Esophagus squamous epithelium (tissue), 5 donors: ENCODE measurements at places on chromosomes 11 and 22.

DNA sequence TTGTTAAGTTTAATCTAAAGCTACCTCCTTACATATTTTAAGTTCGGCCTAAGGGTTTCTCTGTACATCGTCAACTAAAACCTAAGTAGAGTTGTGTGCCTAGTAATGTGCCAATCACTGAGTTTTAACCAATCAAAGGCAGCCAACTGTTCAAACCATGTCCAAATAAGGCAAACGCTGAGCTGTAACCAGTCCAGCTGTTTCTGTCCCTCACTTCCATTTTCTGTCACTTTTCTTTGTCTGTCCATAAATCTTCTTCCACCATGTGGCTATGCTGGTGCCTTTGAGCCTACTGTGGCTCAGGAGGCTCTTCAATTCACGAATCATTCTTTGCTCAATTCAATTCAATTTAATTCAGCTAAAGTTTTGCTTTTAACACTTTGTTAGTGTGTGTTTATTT is 13.9 kb upstream of the ATXN10 start:
- DNase-seq, result no peak

DNA sequence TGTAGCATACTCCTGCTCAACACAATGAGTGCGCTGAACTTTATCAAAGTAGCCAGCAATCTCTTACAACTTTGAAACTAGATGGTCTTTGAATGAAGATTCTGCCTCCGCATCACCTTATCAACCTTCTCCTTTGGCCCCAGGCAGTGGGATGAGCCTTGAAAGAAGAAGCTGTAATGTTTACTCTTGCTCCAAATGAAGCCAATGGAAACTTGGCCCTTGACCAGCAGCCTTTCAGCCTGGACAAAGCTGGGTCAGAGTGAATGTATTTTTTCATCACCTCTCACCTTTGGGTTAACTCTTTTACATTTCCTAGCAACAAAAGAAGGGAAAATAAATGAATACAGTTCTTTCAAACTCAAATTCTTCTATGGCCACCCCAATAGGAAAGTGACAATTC is 359.1 kb downstream of the KCNA4 start:
- DNase-seq, result no peak

- no peak for DNase-seq
Measured at GRCh38 chr11:17328871-17329494, 22.6 kb upstream of the NCR3LG1 start.

GRCh38 chr22:30362651-30363281 is 6.0 kb downstream of the CCDC157 start:
- DNase-seq, result no peak

- DNase-seq, result no peak
Measured at GRCh38 chr11:360326-361280, 8.7 kb upstream of the B4GALNT4 start.

- no peak for DNase-seq
Measured at GRCh38 chr11:108511851-108512474, 13.8 kb upstream of the POGLUT3 start.

DNA sequence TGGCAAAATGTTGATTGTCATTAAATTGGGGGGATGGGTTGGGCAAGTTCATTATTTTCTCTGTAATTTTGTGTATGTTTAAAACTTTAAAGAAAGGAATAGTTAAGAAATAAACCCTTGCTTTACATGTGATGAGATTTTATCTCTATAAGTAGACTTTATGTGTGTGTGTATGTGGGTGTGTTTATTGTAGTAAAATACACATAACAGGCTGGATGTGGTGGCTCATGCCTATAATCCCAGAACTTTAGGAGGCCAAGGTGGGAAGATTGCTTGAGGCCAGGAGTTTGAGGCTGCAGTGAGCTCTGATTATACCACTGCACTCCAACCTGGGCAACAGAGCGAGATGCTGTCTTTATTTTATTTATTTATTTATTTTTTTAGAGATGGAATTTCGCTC is 83.2 kb downstream of the KIAA1671 start:
- DNase-seq, result no peak

DNA sequence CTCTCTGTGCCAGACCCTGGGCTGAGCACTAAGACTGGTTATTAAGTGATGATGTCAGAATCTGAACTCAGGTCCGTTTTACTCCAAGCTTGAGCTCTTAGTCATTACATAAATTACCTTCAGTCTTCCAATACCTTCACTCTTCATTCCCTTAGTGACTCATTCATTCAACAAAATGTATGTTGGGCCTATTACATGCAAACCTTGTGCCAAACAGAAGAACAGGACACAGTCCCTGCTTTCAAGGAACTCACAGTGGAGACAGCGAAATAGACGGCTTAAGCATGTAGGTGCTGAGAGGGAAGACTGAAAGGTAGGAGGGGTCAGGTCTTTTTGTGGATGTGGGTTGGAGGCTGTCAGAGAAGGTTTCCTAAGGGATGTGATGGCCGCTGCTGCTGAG is 3.3 kb downstream of the KCTD14 start:
- no peak for DNase-seq

DNA sequence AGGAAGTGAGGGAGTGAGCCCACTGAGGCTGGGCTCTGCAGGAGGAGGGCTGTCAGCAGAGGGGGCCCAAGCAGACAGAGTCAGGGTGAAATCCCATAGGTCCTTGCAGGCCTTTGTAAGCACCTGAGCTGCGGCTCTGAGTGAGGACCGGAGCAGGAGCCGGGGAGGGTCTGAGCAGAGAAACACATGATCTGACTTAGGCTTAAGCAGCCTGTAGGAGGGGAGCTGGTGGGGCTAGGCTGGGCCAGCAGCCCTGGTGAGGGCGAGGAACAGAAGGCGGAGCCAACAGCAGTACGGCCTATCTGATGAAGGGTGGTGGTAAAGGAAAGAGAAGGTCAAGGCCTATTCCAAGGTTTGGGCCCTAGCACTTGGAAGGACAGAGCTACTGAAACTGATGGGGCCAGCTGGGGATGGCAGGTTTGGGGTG is 26.9 kb upstream of the CBX7 start:
- DNase-seq, result no peak

DNA sequence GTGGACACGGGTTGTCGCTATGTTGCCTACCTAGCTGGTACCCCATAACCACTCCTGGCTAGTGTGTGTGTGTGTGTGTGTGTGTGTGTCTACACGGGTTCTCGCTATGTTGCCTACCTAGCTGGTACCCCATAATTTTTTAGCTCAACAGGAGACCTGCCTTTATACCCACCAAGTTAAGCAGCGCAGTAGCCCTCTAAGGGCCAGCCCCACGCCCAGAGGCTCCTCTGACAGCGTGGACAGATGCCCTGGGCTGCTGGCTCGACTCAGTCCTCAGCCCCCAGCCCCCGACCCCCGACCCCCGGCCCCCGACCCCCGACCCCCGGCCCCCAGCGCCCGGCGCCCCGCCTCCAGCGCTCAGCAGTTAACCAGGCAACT is 351 bp upstream of the AKIP1 start:
- no peak for DNase-seq

DNA sequence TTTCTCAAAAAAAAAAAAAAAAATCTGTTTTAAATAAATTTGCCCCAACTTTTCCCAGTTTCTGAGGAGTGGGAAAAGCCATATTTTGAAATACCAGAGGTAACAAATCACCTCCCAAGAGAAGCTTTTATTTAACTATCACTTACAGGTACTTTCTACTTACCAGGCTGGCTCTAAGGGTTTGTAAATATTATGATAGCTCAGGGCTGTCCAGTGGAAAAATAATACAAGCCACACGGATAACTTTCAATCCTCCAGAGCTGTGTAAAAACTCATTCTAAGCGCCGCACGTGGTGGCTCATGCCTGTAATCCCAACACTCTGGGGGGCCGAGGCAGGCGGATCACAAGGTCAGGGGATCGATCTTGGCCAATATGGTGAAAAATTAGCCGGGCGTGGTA is 5.6 kb upstream of the SEC14L4 start:
- no peak for DNase-seq

GRCh38 chr11:9815486-9816136 is 151.7 kb downstream of the SWAP70 start:
- DNase-seq, result no peak

- no peak for DNase-seq
Measured at GRCh38 chr11:63623513-63624140, 9.4 kb upstream of the PLAAT3 start.

- DNase-seq, result no peak
Measured at GRCh38 chr11:67356864-67357561, 3.7 kb upstream of the POLD4 start.

DNA sequence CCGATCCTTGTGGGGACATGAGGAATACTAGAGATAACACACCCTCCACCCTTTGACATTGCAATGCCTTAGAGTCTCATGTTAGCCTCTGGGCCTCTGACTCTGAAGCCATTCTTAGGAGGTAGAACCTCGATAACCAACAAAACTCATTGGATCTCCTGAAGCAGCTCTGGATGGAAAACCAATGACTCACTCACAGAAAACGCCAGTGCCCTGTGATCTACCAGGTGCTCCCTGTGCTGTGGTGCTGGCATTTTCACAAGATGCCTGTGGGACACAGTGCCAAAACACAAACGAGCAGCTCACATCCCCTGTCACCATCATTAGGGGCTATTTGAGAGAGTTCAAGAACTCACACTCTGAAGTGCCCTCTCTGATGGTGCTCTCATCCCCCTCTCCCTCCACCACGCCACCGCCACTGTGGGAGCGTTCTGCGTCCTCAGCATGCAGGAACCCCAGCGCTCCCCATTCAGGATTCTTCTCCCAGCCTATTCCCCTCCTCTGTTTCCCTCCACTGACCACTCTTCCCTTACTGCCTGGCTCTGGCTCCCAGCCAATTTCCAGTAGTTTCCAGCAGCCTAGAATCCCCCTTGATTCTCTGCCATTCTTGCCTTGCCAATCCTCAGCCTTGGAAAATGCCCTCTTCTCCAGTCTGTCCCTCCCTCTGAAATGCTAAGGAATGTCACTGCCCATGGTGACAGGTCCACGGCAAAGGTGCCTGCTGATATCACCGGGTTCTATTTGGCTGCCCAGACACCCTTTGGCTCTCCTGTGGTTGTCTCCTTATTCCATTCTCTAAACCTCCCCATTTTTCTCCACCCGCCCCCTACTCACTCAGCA is 4.7 kb upstream of the POLD4 start:
- DNase-seq, result no peak
